ENCODE measurements at places on chromosomes 1 and 21.
A peak's percentile ranks its signal among the peaks of the same experiment; 100 is the strongest.

GRCh38 chr1:206025283-206025820, 1.7 kb upstream of the CTSE start:
- no peak overlapping the region for H3K4me3 ChIP-seq
- H3K27me3 ChIP-seq: no peaks in the 10 kb centered on the region
- no peak overlapping the region for H3K27ac ChIP-seq
- H3K36me3 ChIP-seq: no peaks in the 10 kb centered on the region

GRCh38 chr1:109192433-109192832, 21.3 kb upstream of the SARS1 start:
- no peak overlapping the region for H3K4me3 ChIP-seq
- H3K36me3 ChIP-seq: peaks cover 15% of the 10 kb centered on the region
- DNase-seq: no peak

- H3K36me3 ChIP-seq: no peaks in the 10 kb centered on the region
- no peak overlapping the region for H3K4me3 ChIP-seq
- DNase-seq: peak; percentile 7
- no peaks in the 10 kb centered on the region for H3K27me3 ChIP-seq
- H3K4me1 ChIP-seq: no peaks in the 10 kb centered on the region
These were observed 247.3 kb downstream of the PLPP3 start for GRCh38 chr1:56331892-56332567.

GRCh38 chr1:186595969-186596368, 84.3 kb downstream of the PTGS2 start:
- no peaks in the 10 kb centered on the region for H3K36me3 ChIP-seq
- H3K4me1 ChIP-seq: no peaks in the 10 kb centered on the region
- no peak overlapping the region for H3K4me3 ChIP-seq
- no peaks in the 10 kb centered on the region for H3K27me3 ChIP-seq

GRCh38 chr1:234649432-234650081, 39.6 kb upstream of the IRF2BP2 start:
- DNase-seq: no peak
- H3K4me3 ChIP-seq: no peak overlapping the region
- H3K27me3 ChIP-seq: no peaks in the 10 kb centered on the region
- H3K36me3 ChIP-seq: no peaks in the 10 kb centered on the region
